ENCODE measurements at places on chromosomes 3 and 15. TPM values are rescaled to one million over a fixed set of nuclear protein-coding genes. Genes with fewer than 3 reads are reported as not detected.

- DNase-seq = no peak
These were observed 291.4 kb upstream of the UMPS start for GRCh38 chr3:124438813-124439212.

DNA sequence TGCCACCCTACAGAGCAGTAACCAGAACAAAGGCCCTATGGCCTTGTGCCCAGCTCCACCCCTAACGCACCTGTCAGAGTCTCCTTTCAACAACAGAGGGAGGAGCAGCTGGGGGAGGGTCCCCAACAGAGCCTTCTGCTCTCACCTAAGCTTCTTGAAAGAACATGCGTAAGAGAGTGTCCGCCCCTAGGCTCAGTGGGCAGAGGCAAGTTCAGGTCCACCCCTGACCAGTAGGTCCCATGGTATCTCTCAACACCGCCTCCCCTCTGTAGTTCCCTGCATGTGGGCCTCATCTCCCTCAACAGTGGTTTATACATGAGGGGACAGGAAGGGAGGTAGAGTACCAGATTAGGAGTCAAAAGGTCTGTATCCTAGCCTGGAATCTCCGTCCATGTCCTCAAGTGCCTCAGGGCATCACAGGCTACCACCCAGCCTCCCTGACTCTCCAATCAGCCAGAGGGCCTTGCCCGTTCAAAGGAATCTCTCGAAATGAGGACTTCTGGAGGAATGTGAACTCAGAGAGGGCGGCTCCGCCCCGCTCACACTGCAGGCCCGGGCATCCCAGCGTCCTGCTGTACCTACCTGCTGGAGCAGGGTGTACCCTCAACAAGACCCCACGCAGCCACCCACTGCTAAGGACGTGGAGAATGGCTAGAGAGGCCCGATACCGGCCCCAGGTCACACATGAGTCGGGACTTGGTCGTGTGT is 680 bp downstream of the POC1A start:
- DNase-seq = peak; percentile 42

DNA sequence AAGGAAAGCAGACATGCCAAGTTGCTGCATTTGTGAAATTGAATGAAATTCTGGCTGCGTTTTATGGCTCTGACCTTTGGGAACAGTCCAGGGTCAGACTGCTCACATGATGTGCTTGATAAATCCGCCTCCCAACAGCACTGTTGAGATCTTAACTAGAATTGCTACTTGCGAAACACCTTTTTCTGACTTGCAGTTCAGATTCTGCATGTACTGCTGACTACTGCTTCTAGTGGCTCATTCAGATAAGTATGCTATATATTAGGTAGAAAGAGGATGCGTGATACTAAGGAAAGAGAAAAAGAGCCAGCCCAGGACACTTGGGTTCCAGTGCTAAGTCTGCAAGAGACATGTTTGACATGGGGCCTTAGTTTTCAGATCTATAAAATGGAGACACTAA is 129.4 kb downstream of the LPP start:
- no peak for DNase-seq

DNA sequence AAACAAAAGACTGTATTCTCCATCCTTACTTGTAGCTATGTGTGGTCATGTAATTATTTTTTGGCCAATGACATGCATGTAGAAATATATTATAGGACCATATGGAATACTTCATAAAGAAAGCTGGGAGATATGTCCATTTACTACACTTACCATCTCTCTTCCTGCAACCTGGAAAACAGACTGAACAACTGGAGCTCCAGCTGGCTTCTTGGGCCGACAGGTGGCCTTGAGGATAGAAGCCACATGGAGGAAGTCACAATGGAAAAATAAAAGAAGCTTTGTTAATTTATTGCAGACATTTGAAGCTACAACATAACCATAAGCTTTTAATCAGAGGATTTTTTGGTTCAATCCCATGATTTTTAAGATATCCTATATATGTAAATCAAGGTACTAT is 167.9 kb upstream of the CBLB start:
- DNase-seq = no peak

- DNase-seq = no peak
These were observed 1.0 kb downstream of the USF3 start for GRCh38 chr3:113695431-113695785.

- DNase-seq = no peak
These were observed 80.6 kb downstream of the OCA2 start for GRCh38 chr15:28018291-28019044.

- DNase-seq = no peak
These were observed 596.7 kb downstream of the TUSC7 start for GRCh38 chr3:117306299-117306698.

- no peak for DNase-seq
These were observed 32.6 kb upstream of the NEO1 start for GRCh38 chr15:73019601-73020146.

- no peak for DNase-seq
These were observed 12.6 kb upstream of the ADPGK start for GRCh38 chr15:72796210-72796514.

DNA sequence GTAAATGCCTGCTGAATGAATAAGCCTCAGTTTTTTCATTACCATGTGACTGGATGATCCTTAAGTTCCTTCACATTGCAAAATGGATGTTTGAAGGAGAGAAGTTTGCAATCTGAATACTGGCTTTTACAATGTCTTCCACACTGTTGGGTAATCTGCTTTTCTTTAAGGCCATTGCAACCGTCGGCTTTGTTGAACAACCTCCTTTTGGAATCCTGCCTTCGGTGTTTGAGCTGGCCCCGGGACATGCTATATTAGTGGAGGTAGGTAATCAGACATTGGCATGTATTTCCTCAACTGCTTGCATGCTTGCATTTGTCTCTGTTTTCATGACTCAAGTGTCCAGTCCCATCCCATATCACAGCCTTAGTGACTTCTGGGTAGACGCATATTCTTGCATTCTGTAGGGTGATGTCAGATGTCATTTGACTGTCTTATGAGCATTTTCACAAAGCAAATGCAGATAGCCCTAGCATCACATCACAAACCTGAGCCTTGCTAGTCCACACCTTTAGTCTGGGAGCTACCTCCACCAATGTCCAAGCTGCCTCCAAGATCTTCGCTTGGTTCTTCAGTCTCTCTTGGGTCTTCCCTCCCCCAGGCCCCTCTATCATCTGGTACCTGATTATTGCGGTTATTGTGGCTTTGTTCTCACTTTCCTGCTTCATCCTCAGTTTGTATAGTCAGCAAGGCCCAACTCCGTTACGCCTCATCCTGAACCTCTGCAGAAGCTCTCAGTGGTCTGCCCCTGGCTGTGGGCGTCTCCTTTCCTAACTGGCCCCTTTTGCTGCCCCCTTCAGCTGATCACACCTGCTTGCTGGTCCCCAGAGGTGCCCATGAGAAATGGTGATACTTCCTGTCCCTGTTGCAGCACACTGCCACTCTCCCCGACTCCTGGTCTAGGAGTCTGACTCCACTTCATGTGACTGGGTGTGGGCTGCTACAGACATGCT is 48.5 kb downstream of the ACAA1 start:
- no peak for DNase-seq

GRCh38 chr3:121956363-121956762 is 62.2 kb downstream of the SLC15A2 start:
- DNase-seq = no peak

DNA sequence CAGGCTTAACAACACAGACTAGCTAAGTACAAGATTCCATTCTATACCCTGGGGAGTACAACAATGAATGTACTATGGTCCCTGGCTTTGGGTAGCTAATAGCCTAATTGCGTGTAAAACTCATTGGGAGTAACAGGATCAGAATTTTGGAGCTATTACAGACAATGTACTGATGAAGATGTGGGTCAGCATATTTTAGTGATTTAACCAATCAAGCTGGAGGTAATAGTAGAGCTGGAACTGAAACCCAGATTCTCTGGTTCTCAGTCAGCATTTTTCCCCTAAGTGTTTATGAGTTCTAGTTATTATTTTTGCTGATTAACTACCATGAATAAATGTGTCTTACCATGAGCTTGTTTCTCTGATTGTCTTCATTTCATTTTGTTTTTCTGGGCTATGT is 578.7 kb downstream of the NLGN1 start:
- no peak for DNase-seq

DNA sequence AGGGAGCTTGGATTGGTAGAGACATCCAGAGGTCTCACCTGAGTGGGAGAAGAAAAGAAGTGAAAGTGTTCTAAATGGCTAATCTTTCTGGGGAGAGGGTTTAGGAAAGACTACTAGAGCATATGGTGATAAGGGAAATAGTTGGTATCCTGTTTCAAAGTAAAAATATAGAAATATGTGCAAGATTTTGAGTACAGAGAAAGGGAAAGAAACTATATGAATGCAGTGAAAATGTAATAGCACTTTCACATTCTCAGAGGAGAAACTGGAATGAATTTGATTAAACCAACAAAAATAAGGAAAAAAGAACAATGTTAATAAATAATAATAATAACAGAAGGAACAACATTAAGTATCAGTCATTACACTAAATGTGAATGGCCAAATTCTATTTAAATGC is 119.4 kb downstream of the DNAJB8 start:
- no peak for DNase-seq

DNA sequence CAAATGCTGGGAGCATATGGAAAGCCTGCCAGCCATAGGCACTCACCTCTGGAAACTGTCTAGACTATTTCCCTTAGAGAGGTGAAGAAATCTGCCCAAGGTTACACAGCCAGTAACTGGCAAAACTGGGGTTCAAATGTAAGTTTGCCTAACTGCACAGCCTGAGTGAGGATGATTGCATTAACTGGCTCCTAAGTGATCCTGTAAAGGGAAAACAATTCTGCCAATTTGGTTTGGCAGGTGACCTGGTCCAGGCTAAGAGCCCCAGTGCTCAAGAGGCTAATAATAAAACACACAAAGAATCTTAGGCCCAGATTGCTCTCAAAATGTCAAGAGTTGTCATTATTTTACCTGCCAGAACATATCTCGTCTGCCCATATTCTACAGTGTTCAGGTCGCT is 43.9 kb upstream of the SPRED1 start:
- DNase-seq = no peak

DNA sequence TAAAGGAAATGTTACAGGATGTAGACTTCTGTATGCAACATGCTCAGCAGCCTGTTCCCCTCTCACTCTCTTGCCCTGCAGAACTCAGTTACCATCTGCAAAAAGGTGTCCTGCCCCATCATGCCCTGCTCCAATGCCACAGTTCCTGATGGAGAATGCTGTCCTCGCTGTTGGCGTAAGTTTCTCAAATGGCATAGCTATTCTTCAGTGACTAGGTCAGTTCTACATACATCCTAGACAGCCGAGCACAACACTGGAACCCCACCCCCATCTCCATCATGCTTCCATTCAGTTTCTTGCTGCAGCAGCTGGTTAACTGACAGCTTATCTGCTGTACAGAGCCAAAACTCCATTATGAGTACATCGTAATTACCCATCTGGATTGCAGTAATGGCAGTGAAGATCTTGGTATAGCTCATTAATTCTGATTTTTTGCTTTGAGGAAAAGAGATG is 4.5 kb downstream of the THBS1 start:
- DNase-seq = no peak

GRCh38 chr3:117603097-117603496 is 893.5 kb downstream of the TUSC7 start:
- no peak for DNase-seq

DNA sequence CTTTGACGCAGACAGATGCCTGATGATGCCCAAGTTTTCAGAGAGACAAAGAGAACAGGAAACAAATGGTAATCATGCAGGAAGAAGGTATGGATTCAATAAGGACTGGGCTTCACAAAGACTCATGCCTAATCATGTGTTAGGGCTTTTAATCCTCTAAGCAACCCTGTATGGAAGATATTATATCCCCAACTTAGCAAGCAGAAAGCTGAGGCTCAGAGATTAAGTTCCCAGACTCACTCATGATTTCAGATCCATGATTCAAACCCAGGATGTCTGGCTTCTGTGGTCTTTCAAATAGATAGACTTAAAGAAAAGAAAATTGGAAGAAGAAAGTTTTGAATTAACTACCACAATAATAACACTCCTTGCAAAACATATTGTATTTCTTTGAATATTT is 4.1 kb upstream of the CLASP2 start:
- DNase-seq = no peak

- no peak for DNase-seq
These were observed 119.9 kb upstream of the FHIT start for GRCh38 chr3:61371123-61371522.

DNA sequence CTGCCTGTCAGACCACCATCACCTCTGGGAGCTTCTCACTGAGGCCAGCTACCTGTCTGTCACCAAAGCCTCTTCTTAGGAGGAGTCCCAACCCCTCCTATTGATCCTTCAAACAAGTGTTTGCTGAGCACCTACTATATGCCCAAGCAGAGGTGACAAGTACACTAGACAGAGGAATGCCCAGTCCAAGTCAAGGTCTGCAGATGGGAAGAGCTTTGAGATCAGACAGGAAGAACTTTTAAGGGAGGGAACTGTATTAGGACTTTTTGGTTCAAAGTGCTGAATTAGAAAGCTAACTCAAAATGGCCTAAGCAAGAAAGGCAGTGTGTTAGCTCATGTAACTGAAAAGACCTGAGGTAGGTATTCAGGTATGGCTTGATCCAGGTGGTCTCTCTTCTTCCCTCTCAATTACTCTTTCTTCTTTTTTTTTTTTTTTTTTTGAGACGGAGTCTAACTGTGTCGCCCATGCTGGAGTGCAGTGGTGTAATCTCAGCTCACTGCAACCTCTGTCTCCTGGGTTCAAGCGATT is 3.6 kb upstream of the RAD18 start:
- DNase-seq = no peak

MESP2 gene
- total RNA-seq = not detected

AP3B2 gene
- total RNA-seq = 0.29 TPM

ST8SIA2 gene
- not detected for total RNA-seq

ARGFX gene
- total RNA-seq = not detected

MAP6D1 gene
- total RNA-seq = 4.6 TPM

TBC1D2B gene
- 14.5 TPM for total RNA-seq

ZKSCAN7 gene
- total RNA-seq = not detected

P2RY13 gene
- not detected for total RNA-seq

ROBO1 gene
- total RNA-seq = 12.2 TPM

PDCD10 gene
- 116 TPM for total RNA-seq

CLDN1 gene
- 3.6 TPM for total RNA-seq

CHRD gene
- total RNA-seq = 5.6 TPM

ZNF860 gene
- 2.3 TPM for total RNA-seq

All from A172 (cell line).